ENCODE measurements at places on chromosomes 13 and 19.

DNA sequence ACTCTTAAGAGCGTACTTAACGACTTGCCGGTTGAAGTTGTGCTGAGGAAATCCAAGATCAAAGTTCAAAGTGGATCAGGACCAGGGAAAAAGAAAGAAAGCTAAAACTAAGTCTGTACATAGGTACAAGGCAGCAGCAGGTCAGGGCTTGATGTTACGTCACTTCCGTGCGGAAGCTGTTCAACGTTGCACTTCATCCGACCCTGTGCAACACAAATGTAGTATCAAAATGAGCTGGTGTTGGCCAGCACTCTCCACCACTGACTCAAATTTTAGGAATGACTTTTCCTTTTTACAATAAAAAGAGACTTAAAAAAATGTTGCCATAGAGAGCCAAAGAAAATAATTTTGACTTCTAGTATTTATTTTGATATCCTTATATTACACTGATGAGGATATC is 1315.4 kb downstream of the EFNB2 start:
- no peak for DNase-seq

GRCh38 chr19:34489175-34489574 is 7.6 kb downstream of the WTIP start:
- no peak for DNase-seq

GRCh38 chr13:28474491-28475134 is 20.3 kb downstream of the FLT1 start:
- no peak for DNase-seq

DNA sequence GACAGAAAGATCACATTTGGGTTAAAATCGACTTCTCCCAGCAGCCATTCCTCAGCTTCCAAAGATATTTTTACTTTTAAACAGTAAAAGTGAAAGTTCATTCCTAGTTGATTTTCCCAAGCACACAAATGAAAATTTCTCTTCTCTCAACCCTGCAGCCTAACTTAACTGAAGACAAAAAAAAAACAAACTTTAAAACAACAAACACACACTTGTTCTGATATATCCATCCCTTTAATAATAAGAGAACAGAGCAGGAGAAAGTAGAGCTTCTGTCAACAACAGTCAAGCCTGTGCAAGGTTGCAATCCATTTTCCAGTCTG is 72.9 kb downstream of the STK24 start:
- no peak for DNase-seq
